Glomerular endothelial cell (primary cell): ENCODE measurements at places on chromosomes 1 and 21.

DNA sequence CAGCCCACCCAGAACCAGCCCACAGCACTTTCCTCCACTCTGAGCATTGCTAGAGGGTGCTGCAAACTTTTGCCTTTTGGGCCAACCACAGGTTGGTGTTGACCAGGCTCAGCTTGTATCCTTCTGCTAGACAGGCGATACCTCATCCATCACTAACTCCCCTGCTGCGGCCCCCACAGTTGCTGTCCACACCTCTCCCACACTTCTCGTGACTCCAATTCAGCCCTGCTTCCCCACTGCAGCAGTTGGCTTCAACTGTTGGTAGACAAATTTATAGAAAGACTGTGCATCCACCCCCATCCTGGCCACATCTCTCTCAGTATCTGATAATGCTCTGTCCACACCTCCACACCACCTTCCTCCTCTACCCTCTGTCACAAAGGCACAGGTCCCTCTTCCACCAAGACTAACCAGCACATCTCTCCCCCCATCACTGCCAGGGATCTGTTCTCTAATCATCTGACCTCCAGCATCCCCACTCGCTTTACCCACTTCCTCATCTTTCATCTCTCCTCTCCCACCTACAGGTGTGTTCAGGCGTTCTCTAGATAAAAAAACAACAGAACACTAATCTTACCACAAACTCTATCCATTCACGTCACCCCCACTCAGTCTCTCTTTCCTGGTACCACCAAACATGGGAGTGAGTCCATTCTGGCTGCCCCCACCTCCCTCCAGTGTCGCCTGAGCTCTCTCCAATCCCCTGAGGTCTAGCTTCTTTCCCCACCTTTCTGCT is 15.8 kb upstream of the SLC25A44 start:
- DNase-seq: no peak

DNA sequence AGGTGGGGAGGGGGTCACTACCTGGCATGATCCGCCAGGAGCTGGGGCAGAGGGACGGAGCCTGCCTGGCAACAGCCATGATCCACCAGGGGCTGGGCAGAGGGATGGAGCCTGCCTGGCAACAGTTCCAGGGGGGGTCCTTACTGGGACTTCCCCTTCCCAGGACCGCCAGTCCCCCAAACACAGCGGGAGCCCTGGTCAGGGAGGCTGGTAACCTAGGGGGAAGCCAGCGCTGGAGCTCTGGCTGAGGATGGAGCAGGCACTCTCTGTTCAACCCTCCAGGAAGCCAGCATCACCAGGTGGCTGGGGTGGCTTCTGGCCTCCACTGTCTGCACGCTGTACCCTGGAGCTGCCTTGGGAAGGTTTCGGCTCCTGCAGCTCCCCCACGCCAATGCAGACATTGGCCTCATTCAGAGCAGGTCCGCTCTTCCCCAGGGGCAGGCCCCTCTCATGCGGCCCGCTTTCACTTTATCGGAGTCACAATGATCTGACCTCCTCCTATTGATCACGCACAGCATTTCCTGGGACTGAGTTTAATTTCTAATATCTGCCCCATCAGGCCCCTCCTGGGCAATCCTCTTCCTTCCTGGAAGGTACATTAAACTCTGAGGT is 68.4 kb upstream of the ABCG1 start:
- DNase-seq: no peak

GRCh38 chr1:33903210-33903589 is 39.3 kb downstream of the HMGB4 start:
- DNase-seq: no peak

GRCh38 chr1:237938553-237938952 is 47.8 kb upstream of the ZP4 start:
- no peak for DNase-seq

DNA sequence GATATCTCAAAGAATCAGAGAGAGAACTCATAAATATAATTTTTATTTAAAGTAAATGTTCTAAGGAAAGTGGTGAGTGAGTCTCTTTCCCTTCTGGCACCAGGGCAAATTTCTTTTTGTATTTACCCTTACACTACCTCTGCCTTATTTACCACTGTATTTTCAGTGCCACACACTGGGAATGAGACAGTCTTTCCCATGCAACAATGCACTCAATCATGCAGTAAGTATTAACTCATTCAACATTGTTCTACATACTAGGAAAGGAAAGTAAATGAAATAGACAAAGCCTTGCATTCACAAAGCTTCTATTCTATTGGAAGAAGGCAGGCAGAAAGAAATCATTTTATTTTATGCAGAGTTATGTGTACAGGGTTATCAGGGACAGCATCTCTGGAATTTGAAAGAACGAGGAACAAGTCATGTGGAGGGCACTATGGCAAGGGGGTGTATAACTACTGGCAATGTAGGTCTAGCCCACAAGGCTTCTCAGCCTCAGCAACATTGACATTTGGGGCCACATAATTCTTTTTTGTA is 129.8 kb upstream of the PRDX6 start:
- DNase-seq: no peak

GRCh38 chr1:163295949-163296348 is 25.8 kb upstream of the NUF2 start:
- DNase-seq: no peak

GRCh38 chr21:28790335-28790734 is 202.3 kb downstream of the LTN1 start:
- no peak for DNase-seq

DNA sequence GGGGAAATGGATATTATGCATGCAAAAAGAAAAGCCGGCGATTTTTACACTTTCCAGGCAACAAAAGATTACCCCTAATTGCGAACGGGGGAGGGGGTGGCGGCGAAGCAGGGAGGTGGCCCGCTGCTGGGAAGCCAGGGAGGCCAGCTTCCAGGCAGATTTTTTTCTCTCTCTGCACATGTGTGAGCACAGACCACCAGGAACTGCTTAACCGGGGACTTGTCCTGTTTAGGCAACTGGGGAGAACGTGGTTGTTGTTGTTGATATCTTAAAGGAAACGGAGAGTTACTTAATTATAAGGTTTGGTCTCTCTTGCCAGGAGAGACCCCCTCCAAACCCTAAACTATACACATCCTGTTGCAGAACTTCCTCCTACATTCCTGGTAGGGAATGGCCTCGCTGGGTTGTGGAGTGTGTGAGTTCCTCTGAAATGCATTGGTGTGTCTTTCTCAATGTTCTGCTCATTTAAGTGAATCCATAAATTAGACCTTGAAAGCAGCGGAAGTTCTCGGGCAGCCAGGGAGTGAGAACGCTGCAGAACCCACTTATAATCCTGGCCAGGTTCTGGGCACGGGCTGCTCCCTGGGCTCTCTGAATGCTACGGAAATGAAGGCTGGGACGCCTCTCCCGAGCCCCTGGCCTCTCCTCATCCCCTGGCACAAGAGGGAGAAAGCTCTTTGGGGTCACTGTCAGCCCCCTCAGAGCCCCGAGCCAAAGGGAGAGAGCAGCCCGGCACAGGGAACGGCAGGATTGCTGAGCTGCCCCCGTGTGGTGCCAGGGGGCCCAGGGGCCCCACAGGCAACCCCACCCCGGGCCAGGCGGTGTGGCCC is 250.0 kb downstream of the FOXD2 start:
- no peak for DNase-seq

GRCh38 chr1:159436469-159436868 is 3.1 kb upstream of the OR10J1 start:
- no peak for DNase-seq

DNA sequence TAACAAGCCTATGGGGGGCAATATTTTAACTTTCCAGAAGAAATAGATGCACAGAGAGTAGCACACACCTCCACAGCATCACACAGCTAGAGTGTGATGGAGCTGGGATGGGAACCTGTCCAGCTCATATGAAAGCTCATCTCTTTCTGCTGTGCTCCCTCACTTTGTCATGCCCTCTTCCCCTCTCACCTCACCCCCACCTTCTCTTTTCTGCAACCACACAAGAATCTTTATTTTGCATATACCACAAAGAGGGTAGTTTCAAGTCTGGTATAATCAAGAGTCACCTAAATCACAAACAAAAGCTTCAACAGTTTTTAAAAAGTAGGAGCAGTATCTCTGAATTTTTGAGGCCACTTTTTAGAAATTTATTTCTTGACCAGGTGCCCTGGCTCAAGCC is 22.6 kb downstream of the FOXD2 start:
- DNase-seq: no peak

- no peak for DNase-seq
These were observed 3.6 kb downstream of the FAM89A start for GRCh38 chr1:231036416-231036815.

DNA sequence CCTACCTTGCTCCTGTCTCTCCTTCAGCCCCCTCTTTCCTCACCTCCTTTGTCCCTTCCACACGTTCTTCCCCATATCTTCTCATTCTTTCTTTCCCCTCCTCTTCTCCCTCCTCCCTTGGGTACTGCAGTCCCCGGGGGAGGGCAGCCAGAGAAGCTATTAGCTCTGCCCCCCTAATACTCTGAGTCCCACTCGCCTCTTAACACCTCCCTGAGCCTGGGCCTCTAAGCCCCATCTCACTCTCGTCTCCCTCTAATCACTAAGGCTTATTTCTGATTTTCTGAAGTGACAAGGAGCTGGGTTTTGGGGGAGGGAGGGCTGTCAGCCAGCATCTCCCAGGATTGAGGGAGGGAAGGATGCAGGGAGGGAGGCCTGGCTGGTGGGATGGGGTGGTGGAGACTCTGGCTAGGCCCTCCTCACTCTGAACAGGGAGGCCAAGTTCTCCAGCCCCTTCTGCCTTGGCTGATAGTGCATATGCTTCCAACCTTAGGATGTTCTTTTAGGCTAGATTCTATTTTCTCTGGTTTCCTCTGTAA is 25.6 kb upstream of the DMBX1 start:
- DNase-seq: no peak

DNA sequence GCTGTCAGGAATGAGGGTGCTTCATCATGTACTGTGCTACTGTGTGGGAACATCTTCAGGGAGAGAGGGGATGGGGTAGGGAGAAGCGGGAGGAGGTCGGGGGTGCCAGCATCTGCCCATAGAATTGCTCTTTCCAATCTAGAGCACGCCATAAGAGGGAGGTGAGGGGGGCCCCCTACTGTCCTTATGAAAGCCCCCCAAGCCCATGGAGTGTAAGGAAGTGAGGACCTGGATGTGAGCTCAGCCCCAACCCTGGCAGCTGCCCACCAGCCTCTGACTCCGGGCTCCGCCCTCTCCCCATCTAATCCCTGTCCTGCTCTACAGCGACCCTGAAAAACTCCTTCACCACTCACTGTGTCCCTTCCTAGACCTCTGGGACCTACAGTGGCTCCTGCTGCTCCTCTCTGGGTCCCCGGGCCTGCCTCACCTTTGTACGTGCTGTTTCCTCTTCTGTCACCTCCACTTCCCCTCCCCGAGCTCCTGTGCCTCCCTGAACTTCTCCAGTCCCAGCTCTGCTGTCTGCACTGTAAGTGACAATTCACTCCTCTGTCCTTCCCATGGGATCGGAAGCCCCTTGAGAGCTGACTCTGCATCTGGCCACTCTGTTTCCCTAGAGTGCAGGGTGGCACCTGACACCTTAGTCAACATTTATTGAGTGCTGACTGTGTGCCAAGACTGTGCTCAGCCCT is 269.4 kb downstream of the PTPRU start:
- DNase-seq: no peak

DNA sequence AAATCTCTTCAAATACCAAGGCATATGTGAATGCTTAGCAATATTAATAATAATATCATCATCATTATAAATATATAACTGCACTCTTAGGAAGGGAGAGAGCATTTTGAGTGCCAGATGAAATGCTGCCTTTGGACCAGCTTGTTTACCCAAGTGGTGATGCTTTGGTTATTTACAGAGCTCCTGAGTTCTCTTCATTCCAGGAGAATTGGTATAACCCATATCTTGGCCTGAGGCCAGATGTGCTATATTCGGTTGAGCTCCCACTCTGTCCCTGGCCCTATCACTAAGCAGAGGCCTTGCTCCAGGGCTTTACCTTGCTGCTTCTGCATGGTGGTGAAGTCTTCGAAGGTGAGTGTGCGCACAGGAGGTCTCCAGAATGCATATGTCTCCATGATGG is 89.4 kb downstream of the TBX15 start:
- no peak for DNase-seq

DNA sequence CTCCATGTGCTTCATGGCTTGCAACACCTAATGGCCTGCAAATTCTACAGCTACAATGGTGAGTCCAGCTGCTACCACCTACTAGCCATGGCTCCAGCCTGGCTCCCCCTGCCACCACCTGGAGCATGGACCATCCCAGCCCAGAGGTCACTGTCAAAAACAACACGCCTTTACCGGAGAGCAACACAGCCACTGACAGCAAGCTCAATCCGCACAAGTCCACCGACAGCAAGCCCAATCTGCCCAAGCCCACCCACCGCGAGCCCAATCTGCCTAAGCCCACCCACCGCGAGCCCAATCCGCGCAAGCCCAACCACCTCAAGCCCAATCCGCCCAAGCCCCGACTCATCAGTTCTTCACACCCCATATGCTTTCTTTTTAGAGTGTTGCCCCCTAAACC is 128.2 kb downstream of the KIF26B start:
- no peak for DNase-seq

DNA sequence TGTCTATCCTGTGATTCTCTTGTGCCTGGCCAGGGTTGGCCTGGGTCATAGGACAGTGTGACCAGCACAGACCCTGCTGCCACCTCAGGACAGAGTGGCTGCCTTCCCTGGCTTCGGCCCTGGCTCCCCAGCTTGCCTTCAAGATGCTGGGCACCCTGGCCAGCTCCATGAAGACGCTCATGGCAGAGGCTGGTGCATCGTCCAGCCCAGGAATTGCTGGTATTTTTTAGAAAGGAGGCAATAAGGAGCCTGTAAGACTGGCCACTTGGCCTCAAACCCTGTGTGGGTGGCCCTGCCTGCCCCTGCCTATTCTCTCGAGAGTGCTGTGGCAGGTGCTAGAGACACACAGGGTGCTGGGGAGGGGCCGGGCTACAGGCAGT is 70.4 kb upstream of the ACTRT2 start:
- no peak for DNase-seq

- no peak for DNase-seq
These were observed 1.1 kb downstream of the ESPN start for GRCh38 chr1:6425658-6426057.
